HS-27A (cell line): ENCODE measurements at places on chromosomes 6 and 20.

DNA sequence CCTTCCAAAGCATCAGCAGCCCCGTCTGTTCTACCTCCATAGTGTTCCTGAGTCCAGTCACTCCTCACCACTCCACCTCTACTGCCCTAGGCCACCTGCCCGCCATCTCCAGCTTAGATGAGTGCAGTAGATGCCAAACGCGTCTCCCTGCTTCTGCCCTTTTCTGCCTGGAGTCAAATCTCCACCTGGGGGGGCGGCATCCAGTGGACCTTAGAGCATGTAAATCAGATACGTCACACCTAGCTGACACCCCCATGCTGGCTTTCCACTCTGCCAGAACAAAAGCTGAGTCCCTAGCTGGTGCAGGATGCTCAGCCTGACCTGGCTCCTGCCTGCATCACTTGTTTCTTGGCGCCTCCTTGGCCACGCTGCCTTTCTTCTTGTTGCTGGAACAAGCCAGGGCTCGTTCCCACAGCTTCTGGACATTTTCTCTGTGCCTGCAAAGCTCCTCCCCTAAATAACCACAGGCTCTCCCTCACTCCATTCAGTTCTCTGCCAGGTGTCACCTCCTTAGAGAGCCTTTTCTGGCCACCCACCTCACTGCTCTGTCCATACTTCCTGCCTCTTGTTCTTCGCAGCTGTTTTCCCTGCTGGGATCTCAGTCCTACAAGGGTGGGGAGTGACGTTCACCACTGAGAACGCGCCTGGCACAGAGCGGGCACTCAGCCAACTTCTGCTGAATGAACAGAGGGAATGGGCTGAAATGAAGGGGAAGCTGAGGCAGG lies 5.8 kb downstream of the DDR1 start:
- DNase-seq = no peak

- no peak for DNase-seq
Observed at GRCh38 chr6:15744818-15745402, 82.1 kb upstream of the DTNBP1 start.

- no peak for DNase-seq
Observed at GRCh38 chr20:34953960-34954359, 1.6 kb downstream of the GSS start.

GRCh38 chr6:150890346-150890745 lies 24.8 kb downstream of the MTHFD1L start:
- DNase-seq = no peak

- no peak for DNase-seq
Observed at GRCh38 chr20:56245761-56246160, 2.8 kb upstream of the MC3R start.

GRCh38 chr6:79076160-79076559 lies 1.9 kb downstream of the PHIP start:
- DNase-seq = no peak

DNA sequence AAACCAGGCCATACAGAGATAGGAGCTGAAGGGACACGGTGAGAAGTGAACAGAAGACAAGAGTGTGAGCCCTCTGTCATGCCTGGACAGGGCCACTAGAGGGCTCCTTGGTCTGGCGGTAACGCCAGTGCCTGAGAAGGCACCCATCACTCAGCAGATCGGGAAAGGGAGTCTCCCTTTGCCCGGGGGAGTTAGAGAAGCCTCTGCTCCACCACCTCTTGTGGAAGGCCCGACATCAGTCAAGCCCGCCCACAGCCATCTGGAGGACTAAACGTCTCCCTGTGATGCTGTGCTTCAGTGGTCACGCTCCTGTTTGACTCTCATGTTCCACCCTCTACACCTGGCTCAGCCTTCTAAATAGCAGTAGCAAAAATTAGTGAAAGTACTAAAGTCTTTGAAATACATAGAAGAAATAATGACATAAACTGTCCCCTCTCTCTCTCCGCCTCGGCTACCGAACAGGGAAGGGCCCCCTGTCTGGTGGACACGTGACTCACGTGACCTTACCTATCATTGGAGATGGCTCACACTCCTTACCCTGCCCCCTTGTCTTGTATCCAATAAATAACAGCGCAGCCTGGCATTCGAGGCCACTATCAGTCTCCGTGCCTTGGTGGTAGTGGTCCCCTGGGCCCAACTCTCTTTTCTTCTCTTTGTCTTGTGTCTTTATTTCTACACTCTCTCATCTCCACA lies 66.7 kb downstream of the RPP21 start:
- DNase-seq = no peak

- no peak for DNase-seq
Observed at GRCh38 chr6:142761756-142762155, 183.2 kb downstream of the HIVEP2 start.

GRCh38 chr6:147507162-147508041 lies 1.1 kb upstream of the SAMD5 start:
- no peak for DNase-seq

GRCh38 chr6:139882234-139882633 lies 507.8 kb upstream of the CITED2 start:
- DNase-seq = peak; percentile 50

DNA sequence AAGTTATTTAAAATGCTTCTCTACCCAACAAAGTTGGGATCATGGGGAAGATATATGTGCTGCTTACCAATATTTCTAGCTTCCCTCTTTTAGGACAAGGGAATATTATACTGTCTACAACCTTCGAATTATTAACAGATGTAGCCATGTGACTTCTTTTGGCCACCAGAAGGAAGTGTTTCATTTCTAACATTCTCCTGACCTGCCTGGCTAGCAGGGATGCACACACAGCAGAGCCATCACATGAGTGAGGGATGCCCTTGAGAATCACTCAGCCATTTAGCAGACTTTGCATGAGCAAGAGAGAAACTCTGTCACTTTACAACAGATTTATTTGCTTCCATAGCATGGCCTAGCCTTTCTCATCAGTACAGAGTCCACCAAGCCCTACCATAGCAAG lies 230.7 kb upstream of the MARCKS start:
- DNase-seq = no peak

DNA sequence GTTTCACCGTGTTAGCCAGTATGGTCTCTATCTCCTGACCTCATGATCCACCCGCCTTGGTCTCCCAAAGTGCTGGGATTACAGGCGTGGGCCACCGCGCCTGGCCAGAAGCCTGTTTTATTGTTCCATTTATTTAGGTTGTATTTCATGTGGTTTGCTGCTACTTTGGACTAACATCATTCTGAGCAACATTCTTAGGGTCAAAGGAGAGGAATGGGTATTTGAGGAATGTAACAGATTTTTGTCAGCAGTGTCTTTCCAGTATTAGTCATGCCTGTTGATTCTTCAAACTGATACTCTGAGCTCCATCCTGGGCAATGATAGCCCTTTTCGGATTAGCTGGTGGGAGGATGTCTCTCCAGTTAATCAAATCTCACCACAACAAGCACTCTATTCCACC lies 213.0 kb upstream of the CITED2 start:
- DNase-seq = peak; percentile 94

DNA sequence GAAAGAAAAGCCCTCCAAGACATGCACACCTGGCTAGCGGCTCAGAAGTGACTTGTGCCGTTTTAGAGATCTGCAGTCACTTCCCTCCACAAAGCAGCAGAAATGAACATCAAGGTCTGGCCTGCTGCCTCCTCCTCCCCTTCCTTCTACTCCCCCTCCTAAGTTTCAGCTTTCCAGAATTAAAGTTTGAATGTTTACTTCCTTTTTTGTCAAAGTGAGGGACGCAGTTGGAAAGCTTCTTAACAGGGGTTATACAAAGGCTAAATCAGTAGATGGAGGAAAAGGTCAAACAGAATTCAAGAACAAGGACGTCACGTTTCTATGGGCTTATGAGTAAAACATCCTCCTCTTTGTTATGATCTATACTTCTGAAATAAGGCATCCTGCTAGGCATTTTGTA lies 227.7 kb downstream of the SLC35F1 start:
- no peak for DNase-seq
